Hepatocyte (in vitro differentiated cells): ENCODE measurements at places on chromosomes 5 and 9. TPM values are rescaled to one million over a fixed set of nuclear protein-coding genes. Genes with fewer than 3 reads are reported as not detected.

GRCh38 chr5:159128070-159128541, 28.4 kb upstream of the EBF1 start:
- no peak for DNase-seq

DNA sequence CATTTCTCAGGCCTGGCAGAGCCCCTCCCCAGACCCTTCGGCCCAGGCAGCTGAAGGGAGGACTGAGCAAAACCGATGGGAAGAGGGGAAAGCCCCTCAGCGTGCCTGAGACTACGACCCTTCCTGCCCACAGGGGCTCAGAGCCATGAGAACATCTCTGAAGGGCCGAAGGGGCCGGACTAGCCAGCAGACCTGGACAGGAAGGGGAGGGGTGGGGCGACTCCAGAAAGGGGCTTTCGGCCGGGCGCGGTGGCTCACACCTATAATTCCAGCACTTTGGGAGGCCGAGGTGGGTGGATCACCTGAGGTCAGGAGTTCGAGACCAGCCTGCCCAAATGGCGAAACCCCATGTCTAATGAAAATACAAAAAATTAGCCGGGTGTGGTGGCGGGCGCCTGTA, 85.8 kb upstream of the PHYKPL start:
- DNase-seq: no peak

GRCh38 chr5:38468202-38468673, 88.2 kb downstream of the LIFR start:
- no peak for DNase-seq

DNA sequence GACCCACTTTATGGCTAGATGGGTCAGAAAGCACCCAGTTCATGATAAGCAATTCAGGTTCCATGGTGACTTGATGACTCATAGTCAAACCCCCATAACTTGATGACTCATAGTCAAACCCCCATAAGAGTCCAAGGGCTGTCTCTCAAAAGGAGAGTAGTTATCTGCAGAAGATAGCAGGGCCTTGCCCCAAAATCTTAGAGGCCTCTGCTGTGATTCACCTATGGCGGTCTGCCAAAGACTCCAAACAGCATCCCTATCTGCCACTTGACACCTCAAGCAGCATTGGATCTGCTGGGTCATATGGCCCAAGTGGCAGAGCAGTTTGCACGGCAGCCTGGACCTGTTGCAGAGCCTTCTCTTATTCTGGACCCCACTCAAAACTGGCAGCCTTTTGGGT, 395.2 kb upstream of the KIF2A start:
- no peak for DNase-seq

GRCh38 chr5:131810510-131811249, 13.9 kb upstream of the FNIP1 start:
- DNase-seq: peak; percentile 26

DNA sequence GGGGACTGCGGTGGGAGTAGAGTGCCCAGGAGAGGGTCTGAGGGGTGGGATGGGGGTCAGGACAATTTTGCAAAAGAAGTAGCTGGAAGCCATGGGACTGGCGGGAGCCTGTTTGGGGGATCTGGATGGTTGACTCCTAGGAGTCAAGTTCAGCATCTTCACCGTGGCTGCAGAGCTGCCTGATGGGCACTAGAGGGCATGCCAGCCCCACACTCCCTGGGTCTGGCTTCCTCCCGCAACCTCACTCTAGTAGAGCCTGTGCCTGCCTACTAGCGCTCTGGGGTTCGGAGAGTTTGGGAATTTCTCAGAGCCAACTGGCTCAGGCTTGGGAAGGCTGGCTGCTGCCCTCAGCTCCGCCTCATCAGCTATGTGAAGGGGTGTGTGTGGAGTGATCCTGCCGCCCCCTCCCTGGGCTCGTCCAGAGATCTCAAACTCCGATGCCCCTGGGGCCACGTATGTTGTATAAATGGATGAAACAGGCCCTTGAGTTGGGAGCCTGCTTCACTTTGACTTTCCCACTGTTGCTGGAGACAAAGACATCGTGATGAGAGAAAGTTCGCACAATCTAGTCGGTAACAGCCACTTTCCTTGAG, 10.8 kb downstream of the TSPAN17 start:
- DNase-seq: peak; percentile 83

- peak; percentile 5 for DNase-seq
Observed at GRCh38 chr9:18666986-18667772, 193.2 kb downstream of the ADAMTSL1 start.

GRCh38 chr5:76841361-76841760, 8.5 kb upstream of the S100Z start:
- DNase-seq: no peak

DNA sequence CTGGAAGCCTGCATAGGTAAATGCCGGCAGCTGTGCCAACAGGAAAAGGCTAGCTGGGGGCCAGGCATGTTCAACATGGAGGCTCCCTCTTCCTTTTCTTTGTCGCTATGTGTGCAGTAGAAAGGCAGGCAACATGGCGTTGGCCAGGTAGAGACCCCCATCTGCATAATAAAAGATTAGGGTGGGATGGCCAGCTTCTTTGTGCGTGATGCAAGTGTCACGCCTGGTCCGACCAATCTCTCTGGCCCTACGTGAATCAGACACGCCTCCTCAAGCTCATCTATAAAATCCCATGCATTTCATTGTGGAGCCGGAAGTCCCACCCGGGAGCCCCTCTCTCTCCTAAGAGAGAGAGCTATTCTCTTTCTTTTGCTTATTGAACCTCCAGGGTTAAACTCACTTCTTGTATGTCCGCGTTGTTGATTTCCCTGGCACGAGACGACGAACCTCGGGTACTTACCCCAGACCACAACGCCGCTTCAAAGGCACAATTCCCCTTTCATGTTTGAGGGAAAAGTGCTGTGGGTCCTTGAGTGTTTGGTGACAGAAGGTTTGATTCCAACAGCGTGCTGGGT, 25.0 kb upstream of the C5orf47 start:
- DNase-seq: peak; percentile 48

The GPX8 gene
- total RNA-seq: 178 and 196 TPM in 2 replicates

The SLC24A2 gene
- total RNA-seq: 0.08 and 0.10 TPM in 2 replicates

The OR1Q1 gene
- not detected in 2 replicates for total RNA-seq

The PDZD2 gene
- total RNA-seq: 1.9 and 4.0 TPM in 2 replicates

The IL9 gene
- total RNA-seq: not detected in 2 replicates

The C5orf58 gene
- total RNA-seq: not detected in 2 replicates
